ENCODE measurements at places on chromosomes 7 and 10.

GRCh38 chr7:33965183-33965744 lies 59.9 kb downstream of the BMPER start:
- DNase-seq = no peak

DNA sequence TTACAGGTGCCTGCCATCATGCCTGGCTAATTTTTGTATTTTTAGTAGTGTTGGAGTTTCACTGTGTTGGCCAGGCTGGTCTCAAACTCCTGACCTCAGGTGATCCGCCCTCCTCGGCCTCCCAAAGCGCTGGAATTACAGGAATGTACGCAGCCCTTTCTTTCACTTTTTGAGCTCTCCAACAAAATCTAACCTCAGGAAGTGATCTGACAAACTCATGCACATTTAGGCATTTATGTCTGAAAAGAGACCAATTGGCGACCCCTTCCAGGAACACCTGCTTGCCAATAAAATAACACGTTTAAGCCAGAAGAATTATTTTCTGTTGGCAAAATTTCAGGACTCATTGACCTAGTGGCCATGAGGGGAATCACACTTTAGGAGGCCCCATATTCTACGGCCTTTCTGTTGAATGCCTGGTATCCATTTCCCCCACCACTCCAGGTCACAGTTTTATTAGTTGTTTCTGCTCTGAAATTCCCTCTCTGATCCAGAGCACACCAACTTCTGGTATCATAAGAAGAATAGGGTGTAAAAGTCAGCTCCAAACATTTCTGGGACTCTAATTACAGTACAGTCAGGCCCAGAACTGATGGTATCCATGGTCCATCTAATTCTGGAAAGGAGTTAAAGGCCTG lies 65.8 kb upstream of the FRMD4A start:
- no peak for DNase-seq

GRCh38 chr10:18164748-18165361 lies 24.6 kb downstream of the CACNB2 start:
- DNase-seq = no peak

- DNase-seq = no peak
These were observed 47.0 kb downstream of the DENND2A start for GRCh38 chr7:140593672-140593982.

DNA sequence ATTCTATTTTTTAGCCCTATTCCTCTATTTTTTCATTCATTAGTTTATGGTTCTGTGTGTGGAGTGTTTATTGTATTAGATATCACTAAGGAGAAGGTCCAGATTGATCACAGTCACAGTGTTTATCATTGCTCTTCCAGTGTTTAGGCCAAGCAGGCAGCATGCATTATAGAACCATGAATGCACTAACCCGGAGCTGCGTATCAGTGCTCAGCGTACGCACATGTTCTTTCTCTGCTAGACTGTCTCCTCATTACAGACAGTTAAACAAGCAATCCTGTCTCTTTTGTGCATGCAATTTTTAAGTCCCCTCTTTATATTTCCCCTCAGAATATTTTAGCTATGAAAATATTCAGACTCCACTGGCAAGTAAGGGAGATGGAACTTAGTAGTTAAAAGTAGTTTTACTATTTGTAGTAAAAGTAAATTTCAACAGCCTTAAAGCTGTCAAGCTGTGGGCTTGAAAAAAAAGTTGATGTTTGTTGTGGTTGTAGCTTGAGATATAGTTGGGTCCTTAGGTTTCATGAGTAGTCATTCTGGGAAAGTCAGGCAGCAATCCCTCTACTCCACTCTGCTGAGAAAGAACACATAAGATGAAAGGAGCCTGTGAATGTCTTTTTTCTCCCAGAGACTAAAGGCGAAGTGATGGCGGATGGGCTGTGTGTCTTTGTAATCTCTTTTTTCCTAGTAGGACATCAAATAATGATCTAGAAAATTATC lies 260.4 kb downstream of the CDK14 start:
- no peak for DNase-seq

Data from epithelial cell of prostate (primary cell).